Thoracic aorta endothelial cell (primary cell): ENCODE measurements at places on chromosomes 2 and 18. TPM values are rescaled to one million over a fixed set of nuclear protein-coding genes. Genes with fewer than 3 reads are reported as not detected.

CD207 gene
- not detected in 2 replicates for total RNA-seq

ACADL gene
- not detected in 2 replicates for total RNA-seq

GKN2 gene
- total RNA-seq = not detected in 2 replicates

TXNDC2 gene
- 0.07 TPM in 1 of 2 replicates, not detected in the other for total RNA-seq

DSC1 gene
- not detected in 2 replicates for total RNA-seq

NOL4 gene
- not detected in 2 replicates for total RNA-seq

LIPG gene
- 54.9 and 78.5 TPM in 2 replicates for total RNA-seq

CNDP1 gene
- total RNA-seq = not detected in 2 replicates

IL36A gene
- not detected in 2 replicates for total RNA-seq
